ENCODE measurements at places on chromosomes 1 and 21. TPM values are rescaled to one million over a fixed set of nuclear protein-coding genes. Genes with fewer than 3 reads are reported as not detected.

DNA sequence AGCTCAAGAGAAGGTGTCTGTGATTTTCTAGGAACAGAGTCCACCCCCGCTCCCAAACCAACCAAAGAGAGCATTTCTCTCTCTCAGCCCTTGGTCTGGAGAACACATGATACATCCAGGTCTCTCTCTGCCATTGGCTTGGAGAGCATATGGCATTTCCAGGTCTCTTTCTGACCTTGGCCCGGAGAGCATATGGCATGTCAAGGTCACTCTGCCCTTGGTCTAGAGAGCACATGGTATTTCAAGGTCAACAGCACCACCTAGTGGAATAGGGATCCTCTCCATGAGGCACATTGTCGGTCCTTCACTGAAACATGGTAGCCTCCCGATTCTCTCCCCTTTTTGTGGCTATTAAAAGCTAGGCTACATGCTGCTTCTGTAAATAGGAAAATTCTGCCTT is 437.7 kb upstream of the OLFM3 start:
- DNase-seq = no peak

DNA sequence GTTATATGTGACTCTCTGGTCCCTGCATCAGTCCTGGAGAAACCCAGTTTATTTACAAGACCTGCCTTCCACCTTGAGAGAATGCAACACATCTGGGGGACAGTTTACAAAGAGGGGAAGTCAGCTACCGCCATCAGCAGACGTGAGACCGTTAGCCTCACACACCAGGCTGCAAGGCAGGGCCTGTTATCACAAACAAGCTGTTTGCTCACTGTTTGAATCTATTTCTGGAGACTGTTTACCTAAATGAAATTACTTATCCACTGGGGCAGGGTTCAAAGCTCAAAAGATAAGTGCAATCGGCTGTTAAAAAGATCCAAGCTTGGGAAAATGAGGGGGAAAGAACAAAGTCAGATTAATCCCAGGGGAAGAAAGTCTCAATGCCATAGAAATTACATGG is 134.4 kb downstream of the ZNF281 start:
- DNase-seq = no peak

Gene SLC26A9
- total RNA-seq = 25.4 TPM

Gene NUF2
- 0.89 TPM for total RNA-seq

Gene LRRC53
- not detected for total RNA-seq

DNA sequence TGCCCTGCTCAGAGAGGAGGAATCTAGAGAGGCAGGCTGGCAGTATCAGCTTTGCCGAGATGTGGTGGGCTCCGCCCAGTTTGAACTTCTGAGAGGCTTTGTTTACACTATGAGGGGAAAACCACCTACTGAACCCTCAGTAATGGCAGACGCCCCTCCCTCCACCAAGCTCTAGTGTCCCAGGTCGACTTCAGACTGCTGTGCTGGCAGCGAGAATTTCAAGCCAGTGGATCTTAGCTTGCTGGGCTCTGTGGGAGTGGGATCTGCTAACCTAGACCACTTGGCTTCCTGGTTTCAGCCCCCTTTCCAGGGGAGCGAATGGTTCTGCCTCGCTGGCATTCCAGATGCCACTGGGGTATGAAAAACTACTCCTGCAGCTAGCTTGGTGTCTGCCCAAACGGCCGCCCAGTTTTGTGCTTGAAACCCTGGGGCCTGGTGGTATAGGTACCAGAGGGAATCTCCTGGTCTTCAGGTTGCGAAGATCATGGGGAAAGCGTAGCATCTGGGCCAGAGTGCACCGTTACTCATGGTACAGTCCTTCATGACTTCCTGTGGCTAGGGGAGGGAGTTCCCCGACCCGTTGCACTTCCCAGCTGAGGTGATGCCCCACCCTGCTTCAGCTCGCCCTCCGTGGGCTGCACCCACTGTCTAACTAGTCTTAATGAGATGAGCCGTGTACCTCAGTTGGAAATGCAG is 43.6 kb downstream of the C21orf91 start:
- no peak for DNase-seq

- DNase-seq = peak; percentile 80
These were observed 130.8 kb downstream of the PRDM2 start for GRCh38 chr1:13830616-13831280.

DNA sequence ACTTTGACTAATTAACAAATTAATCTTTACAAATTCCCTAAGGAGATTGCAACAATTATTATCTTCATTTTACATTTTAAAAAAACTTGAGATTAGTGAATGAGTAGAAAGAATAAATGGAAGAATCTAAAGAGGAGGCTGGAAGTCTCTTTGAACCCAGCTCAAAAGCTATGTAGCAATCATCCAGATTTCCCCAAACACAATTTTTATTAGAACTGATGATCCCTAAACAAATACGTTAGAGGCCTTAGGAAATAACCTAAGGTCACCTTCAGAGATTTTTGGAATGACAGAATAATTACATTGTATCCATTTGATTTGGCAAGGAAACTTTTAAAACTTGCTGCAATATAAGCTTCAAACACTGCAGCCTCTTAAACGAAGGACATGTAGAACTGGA is 242.4 kb upstream of the LYPLAL1 start:
- no peak for DNase-seq

Gene S100A2
- total RNA-seq = 2.3 TPM

DNA sequence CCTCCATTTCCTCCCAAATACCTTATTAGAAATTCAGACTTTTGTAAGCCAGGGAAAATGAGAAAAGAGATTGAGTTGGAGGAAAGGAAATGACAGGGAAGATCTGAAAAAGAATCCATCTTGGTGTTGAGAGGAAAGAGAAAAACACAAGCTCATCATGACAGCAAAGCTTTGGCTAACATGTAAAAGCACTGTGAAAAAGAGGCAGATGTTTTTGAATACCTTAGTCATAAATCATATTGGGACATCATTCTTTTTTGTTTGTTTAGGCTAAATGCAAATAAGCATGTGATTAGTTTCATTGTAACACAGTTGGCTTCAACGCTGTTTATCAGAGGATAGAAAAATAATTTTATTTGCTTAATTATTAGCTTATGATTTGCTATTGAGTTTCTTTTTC is 64.6 kb downstream of the LHX8 start:
- DNase-seq = no peak

- no peak for DNase-seq
These were observed 21.6 kb downstream of the RIPK4 start for GRCh38 chr21:41745026-41745820.

Gene UBASH3A
- total RNA-seq = not detected

DNA sequence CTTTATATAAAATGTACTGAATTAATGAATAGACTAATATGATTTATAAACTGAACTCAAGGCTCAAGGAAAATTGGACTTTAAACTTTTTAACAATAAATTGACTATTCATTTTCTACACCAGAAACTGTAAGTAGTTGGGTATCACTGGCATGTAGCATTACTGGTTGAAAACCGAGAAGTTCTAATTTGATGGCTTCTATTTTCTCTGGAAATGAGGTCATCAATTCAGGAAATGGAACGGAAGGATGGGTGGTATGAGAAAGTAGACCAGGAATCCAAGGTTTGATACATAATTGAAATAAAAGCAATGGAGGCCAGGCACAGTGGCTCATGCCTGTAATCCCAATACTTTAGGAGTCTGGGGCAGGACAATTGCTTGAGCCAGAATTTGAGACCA is 50.4 kb downstream of the RERE start:
- no peak for DNase-seq

GRCh38 chr1:227140376-227140775 is 177.9 kb downstream of the CDC42BPA start:
- no peak for DNase-seq

DNA sequence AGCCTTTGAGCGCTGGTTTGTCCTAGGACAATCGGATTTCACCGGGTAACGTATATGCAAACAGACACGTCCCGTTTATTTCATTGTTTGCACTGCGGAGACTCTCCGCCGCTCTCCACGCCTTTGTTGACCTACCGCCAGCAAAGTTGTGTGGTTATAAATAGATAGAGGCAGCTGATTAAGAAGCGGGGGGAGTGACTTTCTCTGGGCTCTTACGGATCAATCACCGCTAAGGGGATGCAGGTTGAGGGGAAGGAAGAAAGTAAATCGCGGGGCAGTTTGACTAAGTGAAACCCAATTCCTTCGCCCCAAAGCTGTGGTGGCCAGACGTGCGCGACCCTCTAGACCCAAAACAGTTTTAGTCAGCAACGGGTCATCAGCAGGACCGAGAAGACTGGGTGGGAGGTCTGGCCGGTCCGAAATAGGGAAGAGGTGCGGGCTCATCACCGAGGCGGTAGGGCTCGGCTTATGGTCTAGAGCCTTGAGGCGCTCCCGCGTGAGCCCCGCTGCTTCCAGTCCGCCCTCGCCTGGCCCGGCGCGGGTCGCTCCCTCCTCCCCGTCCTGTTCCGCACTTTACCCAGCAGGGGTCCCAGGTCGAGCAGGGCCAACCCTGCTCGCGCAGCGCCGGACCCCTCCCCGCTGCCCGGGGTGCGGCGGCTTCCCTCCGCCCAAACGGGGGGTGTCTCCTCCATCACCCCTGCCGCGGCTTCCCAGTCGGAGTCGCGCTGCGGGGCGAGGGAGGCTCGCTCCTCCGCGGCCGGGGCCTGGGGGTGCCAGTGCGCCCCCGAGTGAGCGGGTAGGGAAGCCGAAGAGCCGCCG is 120.8 kb upstream of the RRP15 start:
- peak; percentile 65 for DNase-seq

DNA sequence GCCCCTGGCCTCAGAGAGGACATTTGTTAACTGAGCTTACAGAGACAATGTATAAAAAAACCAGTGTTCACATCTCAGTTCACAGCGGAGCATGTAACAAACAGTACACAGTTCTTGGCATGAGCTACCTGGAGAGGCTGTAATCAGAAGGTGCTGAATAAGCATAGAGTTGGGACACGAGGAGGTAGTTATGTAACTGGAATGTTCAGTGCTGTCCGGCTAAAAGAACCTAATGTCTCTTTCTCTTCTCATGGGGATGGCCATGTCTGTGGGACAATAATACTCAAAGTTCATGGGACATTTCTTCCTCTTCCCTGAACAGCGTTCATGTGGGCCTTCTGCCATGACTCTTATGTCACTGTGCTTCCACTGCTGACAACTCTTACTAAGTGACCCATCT is 17.2 kb upstream of the STX12 start:
- DNase-seq = no peak
